A172 (cell line): ENCODE measurements at places on chromosomes 12 and 14. TPM values are rescaled to one million over a fixed set of nuclear protein-coding genes. Genes with fewer than 3 reads are reported as not detected.

GRCh38 chr12:68790081-68790951, 17.7 kb upstream of the MDM2 start:
- no peak for DNase-seq

DNA sequence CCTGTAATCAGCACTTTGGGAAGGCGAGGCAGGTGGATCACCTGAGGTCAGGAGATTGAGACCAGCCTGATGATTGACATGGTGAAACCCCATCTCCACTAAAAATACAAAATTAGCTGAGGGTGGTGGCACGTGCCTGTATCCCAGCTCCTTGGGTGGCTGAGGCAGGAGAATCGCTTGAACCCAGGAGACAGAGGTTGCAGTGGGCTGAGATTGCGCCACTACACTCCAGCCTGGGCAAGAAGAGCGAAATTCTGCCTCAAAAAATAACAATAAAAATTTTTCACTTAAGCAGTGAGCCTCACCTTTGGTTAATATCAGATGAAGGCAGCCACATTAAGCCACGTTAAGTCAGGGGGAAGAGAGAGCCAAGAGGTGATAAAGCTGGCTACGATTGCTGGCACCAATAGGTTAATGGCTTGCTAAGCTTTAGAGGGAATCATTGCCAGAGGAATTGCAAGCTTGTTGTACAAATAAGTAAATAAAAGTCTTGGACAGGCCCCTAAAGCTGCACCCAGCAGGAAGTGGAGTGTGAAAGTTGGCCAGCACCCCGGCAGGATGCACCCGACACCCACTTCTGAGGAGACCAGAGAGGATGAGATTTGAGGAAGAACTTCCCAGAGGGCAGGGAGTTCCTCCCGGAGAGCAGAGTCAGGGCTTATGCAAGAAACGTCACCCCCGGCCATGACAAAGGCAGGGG, 41.3 kb upstream of the TESC start:
- no peak for DNase-seq

- no peak for DNase-seq
These were observed 125.9 kb downstream of the EFCAB11 start for GRCh38 chr14:89828471-89829165.

DNA sequence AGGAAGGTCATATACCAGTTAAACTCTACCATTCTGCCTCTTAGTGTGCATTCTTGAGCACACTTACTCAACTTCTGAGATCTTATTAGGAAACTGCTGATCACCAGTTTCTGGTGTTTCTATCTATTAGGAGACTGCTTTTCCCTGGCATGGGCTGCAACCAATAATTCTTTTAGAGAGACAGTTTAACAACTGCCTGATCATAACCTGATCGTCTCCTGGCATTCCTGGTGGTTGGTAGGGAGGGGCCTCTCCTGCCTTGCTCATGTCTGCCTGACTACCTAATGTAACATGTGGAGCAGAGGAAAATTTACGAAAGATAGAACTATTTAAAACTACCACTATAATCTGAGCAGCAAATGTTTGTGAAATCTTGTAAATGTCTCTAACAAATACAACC, 75.3 kb upstream of the MGAT4C start:
- DNase-seq, result no peak

Gene CFAP73
- 0.22 and 1.2 TPM in 2 replicates for total RNA-seq

- DNase-seq, result peak; percentile 2
These were observed 1373.7 kb downstream of the LRFN5 start for GRCh38 chr14:42980419-42980818.

- DNase-seq, result no peak
These were observed 127.8 kb upstream of the PTPRQ start for GRCh38 chr12:80316222-80316621.

DNA sequence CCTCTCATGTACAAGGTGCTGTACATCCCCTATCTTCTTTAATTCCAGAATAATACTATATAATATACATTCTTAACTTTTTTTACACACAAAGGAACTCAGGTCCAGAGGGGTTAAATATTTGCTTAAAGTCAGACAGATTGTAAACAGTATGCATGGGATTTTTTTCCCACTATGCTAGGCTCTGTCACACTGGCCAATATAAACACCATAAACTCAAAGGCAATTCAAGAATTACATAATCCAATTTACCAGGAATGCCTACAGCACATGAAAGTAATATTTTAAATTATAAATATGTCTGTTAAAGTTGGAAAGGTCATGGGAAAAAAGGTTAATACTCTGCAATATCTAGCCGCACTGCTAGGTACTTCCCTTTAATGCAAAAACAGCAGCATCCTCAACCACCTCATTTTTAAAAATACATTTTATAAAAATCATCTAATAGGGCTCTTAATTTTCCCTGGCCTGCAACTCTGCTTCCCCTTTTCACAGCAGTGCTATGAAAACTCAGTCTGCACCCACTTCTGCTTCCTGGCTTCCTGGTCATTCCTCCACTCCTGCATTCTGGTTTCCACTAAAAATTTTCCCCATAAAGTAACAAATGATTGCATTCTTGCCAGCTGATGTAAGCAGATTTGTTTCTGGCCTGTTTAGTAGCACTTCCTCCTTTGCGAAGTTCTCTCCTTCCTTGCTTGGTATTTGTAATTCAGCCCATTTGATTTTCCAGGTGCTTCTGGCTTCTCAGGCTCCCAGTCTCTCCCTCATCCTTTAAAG, 128.1 kb downstream of the ITPR2 start:
- DNase-seq, result peak; percentile 7

Gene SYNDIG1L
- total RNA-seq, result not detected in 2 replicates

Gene HNF1A
- total RNA-seq, result not detected in 2 replicates

GRCh38 chr12:19431407-19432308, 7.6 kb upstream of the AEBP2 start:
- DNase-seq, result no peak
